ENCODE measurements at places on chromosomes 13 and 19. TPM values are rescaled to one million over a fixed set of nuclear protein-coding genes. Genes with fewer than 3 reads are reported as not detected.

DNA sequence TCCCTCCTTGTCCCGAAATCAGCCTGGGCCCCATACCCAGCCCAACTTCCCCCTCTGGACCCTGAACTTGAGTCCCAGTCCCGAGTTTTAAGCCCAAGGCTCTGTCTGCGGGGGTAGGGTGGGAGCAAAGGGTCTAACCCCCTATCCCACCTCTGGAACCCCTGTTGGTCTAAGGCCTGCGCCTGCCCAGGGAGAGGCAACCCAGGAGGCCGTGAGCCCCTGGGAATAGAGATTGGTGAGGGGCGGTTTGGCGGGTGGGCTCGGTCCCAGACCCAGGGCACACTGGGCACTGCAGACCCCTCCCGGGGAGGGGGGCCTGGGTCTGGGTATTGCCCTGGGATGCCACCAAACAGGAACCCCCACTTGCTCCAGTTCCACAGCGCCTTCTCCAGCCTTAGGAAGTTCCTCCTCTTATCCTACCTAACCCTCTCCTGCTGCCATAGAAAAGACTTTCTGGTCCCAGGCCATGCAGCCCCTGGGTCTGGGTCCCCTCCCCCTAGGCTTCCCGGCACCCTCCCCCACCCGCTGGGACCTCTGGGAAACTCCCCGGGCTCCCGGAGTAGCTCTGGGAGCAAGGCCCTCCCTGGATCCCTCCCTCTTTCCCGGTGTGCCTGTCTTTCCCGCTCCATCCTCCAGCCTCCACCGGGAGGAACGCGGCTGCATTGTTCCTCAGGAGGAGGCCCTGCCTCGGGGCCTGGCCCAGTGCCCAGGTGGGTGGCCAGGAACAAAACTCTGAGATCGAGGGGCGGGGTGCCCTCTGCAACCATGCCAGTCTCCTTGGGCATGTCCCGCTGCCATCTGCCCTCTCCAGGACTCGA, 33.6 kb upstream of the NANOS3 start:
- peak; percentile 68 for DNase-seq

CDC42EP5 gene
- total RNA-seq, result 1.7 TPM

GRCh38 chr19:11984986-11985385, 20.1 kb downstream of the ZNF763 start:
- DNase-seq, result no peak

GRCh38 chr19:3350014-3350663, 16.2 kb upstream of the NFIC start:
- no peak for DNase-seq

GRCh38 chr19:16373532-16373931, 48.9 kb downstream of the KLF2 start:
- DNase-seq, result no peak

CCDC8 gene
- not detected for total RNA-seq

- no peak for DNase-seq
Measured at GRCh38 chr19:39053276-39054090, 21.1 kb upstream of the FBXO27 start.

DNA sequence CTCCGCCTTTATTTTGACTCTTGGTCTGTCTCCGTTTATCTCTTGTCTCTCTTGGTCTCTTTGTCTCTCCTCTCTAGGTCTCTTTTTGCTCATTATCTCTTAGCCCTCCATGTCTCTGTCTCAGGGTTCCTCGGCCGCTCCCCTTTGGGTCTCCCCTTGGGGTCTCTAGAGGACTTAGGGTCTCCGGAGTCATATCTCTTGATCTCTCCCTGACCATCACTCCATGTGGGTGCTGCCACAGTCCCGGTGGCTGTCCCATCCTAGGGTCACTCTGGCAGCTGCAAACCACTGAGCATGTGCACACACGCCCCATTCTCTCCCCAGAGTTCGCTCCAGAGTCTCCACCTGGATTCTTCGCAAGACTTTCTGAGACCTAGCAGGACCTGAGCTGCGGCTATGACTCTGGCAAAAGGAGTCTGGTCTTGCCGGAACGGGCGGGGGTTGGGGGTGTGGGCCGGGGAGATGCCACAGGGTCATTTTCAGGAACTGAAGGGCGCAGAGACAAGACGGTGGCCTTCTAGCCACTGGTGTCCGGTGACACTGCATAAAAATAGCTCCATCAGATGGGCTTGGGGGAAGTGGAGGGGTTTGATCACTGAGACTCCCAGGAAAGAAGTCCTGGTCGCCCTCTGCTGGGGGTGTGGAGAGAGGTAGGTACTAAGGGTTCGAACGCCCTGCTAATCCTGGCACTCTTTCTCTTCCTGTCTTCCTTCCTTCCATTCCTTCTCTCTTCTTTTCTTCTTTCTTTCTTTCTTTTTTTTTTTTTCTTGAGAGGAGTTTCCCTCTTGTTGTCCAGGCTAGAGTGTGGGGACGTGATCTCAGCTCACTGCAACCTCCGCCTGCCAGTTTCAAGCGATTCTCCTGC, 1.2 kb upstream of the KCNA7 start:
- DNase-seq, result peak; percentile 26

GRCh38 chr13:44934724-44935123, 54.5 kb downstream of the NUFIP1 start:
- peak; percentile 84 for DNase-seq

UBAC2 gene
- total RNA-seq, result 52.4 TPM

PCDH8 gene
- not detected for total RNA-seq

C19orf81 gene
- total RNA-seq, result 1.1 TPM

CCDC169 gene
- 2.0 TPM for total RNA-seq

DNA sequence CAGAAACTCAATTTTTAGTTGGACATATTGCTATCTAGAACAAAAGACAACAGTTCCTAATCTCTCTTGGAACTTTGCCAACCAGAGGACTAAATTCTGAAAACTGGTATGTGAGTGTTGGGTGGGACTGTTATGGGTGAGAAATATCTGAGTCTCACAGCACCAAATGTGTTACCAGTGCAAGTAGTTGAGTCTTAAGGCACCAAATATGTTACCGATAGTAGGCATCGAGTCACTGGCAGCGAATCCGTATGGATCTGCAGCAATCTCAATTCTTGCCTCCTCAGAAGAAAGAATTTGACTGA, 575.2 kb downstream of the DACH1 start:
- DNase-seq, result no peak

- DNase-seq, result peak; percentile 19
Measured at GRCh38 chr19:4342314-4342614, 1.1 kb upstream of the MPND start.

DNA sequence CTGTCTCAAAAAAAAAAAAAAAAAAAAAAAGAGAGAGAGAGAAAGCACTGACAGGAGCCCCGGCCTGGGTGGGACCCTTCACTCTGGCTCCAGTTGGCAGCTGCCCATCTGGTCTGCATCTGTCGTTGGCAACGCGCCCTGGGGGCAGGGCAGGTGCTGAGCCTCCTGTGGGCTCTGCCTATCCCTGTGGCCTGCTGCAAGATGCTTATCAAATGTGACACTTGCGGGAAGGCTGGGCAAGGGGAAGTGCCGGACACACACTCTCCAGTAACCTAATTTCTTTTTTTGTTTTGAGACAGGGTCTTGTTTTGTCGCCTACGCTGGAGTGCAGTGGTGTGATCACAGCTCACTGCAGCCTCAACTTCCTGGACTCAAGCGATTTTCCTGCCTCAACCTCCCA, 10.7 kb upstream of the KPTN start:
- no peak for DNase-seq

GRCh38 chr13:73341748-73342147, 282.9 kb downstream of the KLF5 start:
- DNase-seq, result peak; percentile 66

GRCh38 chr13:33256148-33256840, 29.3 kb downstream of the STARD13 start:
- DNase-seq, result peak; percentile 46

DNA sequence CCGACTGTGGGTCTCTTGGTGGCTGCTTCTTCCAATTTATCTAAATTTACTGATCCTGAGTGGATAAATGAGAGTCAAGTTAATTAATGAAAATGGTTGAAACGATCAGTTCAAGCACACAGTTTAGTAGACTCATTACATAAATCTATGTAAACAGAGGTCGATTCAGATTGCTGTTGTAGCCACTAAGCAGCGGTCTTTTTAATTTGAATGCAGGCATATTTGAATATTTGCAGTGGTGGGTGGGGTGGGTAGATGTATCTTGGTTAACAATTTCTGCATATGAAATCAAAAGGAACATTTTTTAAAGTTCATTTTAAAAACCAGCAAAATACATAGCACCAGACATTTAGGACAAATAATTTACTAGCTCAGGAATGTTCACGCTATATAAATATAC, 325.9 kb downstream of the KLF12 start:
- no peak for DNase-seq

Data from HT1080 (cell line).